ENCODE measurements at places on chromosomes 6 and 20.

GRCh38 chr20:41086402-41087324 lies 50.7 kb upstream of the PLCG1 start:
- no peak for DNase-seq

DNA sequence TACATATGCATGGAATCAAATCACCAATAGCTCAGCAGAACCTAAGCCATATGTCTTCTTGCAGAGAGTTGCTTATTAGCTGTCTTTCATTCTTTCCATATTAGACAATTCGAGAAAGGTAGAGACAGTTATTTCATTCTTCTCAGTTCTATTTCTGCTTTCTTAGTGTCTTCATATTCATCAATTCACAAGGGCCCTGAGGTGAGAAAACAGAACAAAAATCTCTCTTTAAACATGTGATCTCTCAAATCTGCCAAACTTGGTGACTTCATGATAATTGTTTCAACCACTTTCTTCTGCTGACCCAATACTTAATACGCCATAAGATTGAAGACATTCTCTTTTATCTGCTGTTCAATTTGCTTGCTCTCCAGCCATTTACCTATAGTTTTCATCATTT lies 229.7 kb upstream of the MARCKS start:
- no peak for DNase-seq

DNA sequence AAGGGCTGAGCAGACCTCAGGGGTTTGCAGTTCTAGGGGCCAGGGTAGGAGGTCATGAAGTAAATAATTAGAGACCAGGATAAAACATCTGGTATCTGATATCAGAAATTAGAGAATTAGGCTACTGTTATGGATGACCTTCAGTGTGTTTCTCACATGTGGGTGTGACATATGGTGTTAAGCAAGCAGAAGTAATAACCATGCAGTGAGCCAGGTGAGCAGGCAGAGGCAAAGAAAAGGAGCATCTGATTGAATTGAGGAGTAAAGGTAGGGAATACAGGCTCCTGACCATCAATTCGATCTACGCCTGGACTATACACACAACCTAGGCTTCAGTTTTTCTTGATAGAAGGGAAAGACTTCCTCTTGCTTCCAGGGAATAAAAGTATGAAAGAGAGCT lies 34.7 kb upstream of the MAP3K7 start:
- DNase-seq, result no peak

DNA sequence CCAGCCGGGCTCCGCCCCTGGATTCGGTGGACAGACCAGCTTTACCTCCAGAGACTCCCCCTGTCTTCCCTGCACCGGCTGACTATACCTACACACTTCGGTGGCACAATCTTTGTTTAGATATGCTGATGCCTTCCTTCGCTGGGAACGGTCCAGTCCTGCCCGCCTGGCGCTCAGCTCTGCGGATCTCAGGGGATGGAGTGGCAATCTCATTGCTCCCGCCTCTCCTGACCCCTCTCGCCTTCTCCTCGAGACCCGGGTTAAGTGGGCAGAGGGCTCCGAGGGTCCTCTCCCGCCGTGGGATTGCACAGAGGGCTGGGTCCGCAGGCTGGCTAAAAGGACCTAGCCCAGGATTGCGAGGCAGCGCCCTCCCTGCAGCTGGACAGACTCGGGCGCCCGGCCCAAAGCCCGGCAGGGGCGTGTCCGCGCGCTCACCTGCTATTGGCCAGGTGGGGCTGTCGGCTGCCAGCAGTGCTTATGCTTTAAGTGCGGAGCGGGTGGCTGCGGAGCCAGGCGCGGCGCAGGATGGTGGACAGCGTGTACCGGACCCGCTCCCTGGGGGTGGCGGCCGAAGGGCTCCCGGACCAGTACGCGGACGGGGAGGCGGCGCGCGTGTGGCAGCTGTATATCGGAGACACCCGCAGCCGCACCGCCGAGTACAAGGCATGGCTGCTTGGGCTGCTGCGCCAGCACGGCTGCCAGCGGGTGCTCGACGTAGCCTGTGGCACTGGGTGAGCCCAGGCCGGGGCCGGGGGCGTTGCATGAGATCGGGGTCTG lies at the start of gene GNMT:
Gene GNMT, plus strand, starts transcription at position 512 of the 777 bp plus-strand sequence. Its CDS starts 14 bp downstream, at position 526.
- DNase-seq, result peak; percentile 50

DNA sequence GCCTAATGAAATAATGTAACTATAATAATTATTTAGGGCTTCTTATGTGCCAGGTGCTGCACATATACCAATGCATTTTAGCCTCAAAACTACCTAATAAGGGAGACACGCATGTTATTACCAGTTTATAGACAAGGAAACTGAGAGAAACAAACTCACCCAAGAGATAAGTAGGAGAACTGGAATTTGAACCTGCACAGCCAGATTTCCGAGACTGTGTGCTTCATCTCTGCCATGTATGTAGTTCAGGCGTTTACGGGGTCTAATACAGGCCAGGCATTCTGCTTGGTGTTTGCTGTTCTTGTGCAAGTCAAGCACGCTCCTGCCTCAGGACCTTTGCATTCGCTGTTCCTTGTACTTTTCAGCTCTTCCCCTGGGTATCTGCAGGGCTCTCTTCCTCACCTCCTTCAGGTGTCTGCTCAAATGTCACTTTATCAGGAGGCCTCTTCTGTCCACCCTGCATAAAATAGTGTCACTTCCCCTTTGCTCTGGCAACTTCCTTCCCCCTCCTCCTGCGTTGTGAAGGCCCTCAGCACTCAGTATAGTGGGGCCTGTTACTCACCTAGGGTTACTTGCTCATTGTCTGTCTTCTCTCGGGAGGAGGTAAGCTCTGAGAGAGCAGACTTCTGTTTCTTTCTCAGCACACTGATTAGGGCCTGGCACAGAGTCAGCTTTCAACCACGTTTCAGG lies 6.1 kb upstream of the NSFL1C start:
- DNase-seq, result no peak

DNA sequence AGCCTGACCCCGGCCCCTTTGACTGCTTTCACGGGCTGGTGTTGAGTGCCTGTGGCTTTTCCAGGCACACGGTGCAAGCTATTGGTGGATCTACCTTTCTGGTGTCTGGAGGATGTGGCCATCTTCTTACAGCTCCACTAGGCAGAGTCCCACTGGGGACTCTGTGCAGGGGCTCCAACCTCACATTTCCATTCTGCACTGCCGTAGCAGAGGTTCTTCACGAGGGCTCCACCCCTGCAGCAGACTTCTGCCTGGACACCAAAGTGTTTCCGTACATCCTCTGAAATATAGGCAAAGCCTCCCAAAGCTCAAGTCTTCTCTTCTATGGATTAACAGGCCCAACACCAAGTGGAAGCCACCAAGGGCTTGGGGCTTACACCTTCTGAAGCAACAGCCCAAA lies 691.5 kb upstream of the POU3F2 start:
- no peak for DNase-seq

DNA sequence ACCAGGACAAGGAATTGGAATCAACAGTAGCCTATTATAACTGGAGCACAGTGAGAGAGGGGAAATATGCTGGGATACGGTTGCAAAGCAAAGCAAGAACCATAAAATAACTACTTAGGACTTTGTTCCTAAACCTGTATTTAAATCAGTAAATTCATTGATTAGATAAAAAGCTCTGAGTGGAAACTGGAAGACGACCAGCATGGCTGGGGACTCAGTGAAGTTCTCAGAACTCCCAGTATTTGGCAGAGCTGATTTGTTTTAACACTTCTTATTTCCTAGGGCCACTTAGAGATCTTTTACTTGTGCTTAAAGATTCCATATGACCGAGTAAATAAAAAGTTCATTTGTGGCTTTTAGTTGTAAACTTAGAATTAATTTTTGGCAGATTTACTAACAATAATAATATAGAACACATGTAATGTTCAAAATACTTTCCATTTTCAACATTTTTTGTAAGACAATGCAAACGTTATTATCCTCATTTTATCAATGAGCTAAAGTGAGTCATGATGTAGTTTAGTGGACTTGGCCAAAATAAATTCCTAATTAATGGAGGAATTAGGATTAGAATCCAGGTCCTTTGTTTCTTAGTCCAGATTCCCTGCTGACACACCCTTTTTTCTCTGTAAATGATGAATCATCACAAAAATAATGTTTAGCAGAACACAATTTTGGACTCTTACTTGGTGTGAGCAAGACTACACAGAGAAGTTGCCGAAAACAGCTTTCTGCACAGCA lies 392.9 kb downstream of the GJA1 start:
- DNase-seq, result no peak

DNA sequence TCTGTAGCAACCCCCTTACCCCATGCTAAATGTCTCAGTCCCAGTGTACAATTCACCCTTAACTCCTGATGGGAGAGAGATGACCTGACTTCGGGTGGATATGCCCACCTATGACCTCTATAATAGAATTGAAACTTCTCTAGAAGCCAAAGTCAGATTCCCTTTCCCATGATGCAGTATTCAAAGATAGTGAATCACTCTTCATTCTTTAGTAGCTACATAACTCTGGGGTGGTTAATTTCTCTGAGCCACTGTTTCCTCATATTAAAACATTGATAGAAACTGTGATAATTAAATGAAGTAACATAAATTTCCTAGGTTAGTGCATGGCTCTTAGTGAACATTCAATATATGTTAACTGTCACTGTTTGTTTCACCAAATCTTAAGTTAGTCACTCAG lies 500.4 kb downstream of the COL12A1 start:
- no peak for DNase-seq

- DNase-seq, result no peak
Measured at GRCh38 chr6:17839513-17840223, 132.9 kb upstream of the NUP153 start.

- peak; percentile 52 for DNase-seq
Measured at GRCh38 chr6:119350202-119350951, 816 bp upstream of the MAN1A1 start.

- DNase-seq, result no peak
Measured at GRCh38 chr20:5069141-5069806, 50.5 kb downstream of the PCNA start.

GRCh38 chr6:75422024-75422639 lies 71.5 kb downstream of the FILIP1 start:
- DNase-seq, result no peak

DNA sequence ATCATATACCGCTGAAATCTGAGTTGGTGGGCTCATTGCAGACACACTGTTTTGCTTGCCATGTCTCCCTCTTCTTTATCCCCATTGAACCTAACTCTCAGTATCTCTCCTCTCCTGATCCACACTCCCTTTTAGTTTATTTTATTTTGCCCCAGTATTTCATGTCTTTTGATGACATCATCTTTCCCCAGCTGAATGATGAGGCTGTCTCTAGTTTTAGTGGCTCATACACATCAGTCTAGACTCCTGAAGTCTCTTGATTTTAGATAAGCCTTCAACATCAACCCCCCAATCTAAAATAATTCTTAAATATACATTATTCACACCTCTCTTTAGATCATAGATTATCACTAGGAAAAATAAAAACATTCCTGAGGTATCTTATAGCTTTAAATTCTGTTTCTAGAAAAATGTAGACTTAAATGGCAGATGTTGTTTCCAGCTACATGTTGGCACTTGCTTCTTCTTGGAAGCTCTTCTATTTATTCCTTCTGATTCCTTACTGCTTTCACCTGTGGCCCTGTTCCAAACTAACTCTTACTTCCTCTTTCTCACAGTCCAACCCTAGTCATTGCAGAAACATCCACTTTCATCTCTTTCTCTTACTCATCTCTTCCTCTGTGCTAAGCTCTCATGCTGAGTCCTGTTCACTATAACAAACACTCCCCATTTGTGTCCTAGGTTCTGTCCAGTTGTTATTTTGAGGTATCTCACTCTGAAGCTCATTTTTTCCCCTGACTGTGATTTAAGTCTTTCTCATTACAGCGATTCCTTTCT lies 191.9 kb upstream of the SLC35B3 start:
- DNase-seq, result no peak

- DNase-seq, result no peak
Measured at GRCh38 chr6:52654007-52654406, 16.9 kb upstream of the TMEM14A start.

DNA sequence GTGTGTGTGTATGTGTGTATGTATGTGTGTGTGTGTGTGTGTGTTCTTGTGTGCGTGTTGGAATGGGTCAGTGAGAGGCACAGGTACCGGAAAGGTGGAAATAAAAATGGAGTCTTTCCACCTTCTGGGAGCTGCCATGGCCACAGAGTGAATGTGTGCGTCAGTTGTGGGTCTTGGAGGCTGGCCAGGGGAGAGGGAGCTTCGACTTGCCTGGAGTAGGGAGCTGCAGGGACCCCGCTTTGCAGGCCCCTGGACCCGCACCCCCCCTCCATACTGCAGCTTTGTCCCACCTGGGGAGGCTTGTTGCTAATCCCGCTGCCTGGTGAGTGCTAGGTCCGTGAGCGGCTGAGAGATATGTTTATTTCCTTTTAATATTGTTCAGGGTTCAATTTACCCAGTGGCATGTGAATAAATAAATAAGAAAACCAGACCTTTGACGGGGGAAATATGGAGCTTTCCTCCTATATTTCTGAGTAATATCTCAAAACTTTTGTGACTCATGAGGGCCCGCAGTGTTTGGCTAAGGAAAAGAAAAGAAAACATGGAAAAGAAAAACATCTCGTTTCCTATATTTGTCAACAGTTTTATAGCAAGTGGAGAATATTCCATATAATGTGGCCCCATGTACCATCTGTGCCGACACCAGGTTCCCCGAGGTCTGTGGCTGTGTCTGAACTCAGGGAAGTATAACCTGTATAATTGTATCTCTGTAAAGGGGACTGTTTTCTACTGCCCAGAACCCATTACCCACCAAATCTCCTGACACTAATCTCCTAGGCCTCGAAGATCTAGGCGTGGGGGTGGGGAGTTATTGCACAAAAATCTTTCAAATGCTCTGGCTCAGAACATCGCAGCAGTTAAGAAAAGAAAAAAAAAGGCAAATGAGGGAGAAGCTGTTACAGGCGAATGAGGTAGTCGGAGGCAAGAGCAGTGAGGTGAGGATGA lies 24.6 kb upstream of the CCDC167 start:
- DNase-seq, result no peak

DNA sequence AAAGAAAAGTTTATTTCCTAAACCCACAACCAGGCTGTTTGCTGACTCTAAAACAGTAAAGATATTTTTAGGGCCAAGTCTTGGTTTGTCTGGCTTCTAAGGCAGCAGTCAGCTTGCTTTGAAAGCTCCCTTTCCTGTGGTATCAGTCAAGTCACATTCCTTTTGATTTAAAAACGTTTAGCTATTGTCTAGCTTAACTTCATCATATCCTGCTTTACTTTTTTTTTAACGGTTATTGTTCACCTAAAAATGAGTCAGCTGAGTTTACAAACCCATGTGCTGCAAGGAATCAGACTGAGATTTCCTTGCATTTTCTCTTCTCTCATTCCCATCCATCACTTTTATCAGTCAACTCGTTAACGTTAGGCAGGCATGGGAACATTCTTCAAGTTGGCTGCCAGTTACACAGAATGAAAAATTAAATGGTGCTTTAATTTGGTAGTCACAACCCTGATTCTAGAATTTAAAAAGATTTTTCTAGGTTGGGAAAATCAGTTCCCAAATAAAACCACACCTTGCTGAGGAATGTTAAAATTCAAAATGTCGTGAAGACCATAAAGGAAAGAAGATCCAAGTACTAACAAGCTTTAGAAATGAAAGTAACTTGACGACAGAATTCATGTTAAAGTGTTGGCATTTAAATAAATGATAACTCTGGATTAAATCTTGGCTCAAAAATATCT lies 45.9 kb downstream of the ELOVL5 start:
- DNase-seq, result no peak

- DNase-seq, result no peak
Measured at GRCh38 chr20:52838510-52839241, 133.5 kb upstream of the TSHZ2 start.

GRCh38 chr6:147298461-147298860 lies 94.2 kb downstream of the STXBP5 start:
- DNase-seq, result no peak

GRCh38 chr20:5918856-5919625 lies 31.3 kb downstream of the TRMT6 start:
- DNase-seq, result no peak

- DNase-seq, result no peak
Measured at GRCh38 chr6:7282097-7282906, 30.7 kb downstream of the SSR1 start.
